Liver (tissue), 10 donors: ENCODE measurements at places on chromosomes 4 and X.

- no peak for DNase-seq
Observed at GRCh38 chrX:19718642-19719041, 168.8 kb downstream of the SH3KBP1 start.

- DNase-seq, result no peak
Observed at GRCh38 chr4:80361329-80361900, 25.9 kb downstream of the CFAP299 start.

DNA sequence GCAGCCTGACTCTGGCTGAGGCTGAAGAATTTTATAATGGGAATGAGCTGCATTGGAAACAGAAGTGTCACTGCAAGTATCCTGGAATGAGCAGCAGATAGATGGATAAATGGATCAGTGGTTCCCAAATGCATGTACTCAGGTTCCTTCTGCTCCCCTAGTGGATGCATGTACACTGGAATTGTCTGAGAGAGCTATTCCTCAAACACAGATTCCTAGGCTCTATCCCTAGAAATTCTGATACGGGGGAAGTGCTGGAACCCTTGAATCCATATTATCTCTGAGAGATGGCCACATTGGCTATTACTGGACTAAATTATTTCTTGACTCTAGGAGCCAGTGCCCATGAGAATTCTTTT lies 64.8 kb downstream of the TMEM131L start:
- no peak for DNase-seq

- no peak for DNase-seq
Observed at GRCh38 chr4:124804584-124804983, 92.1 kb upstream of the ANKRD50 start.

DNA sequence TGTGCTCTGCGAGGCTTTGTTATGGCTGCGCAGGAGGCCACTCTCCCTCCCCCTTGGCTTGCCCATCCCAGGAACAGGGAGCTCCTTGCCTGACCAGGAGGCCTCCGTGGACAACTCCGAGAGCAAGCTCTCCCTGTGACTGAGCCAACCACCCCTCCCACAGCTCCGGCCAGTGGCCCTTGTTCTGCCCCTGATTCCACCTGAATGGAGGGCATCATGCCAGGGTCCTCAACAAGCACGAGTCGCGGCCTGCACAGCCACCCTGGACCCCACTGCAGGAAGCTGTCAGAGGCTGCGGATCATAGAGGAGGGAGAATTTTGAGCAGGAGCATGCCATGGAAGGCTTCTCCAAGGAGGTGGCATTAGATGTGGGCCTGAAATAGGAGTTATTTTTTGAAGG lies 44.8 kb upstream of the GRPEL1 start:
- DNase-seq, result no peak

GRCh38 chrX:57651169-57651919 lies 28.7 kb downstream of the NLRP2B start:
- DNase-seq, result no peak
